ENCODE measurements at places on chromosomes 6 and 20.
A peak's percentile ranks its signal among the peaks of the same experiment; 100 is the strongest.

GRCh38 chr20:19747903-19748302, 10.2 kb upstream of the RIN2 start:
- no peak for DNase-seq

- no peak for DNase-seq
Measured at GRCh38 chr20:17012546-17013226, 214.2 kb upstream of the PCSK2 start.

GRCh38 chr20:38804682-38805501, 605 bp upstream of the PPP1R16B start:
- DNase-seq = no peak

- no peak for DNase-seq
Measured at GRCh38 chr6:50451826-50452400, 261.4 kb upstream of the TFAP2D start.

- DNase-seq = no peak
Measured at GRCh38 chr20:23541330-23541729, 27.0 kb downstream of the CST9L start.

- peak; percentile 41 for DNase-seq
Measured at GRCh38 chr6:31896856-31897611, 464 bp downstream of the EHMT2 start.

- DNase-seq = no peak
Measured at GRCh38 chr6:45801471-45802289, 214.0 kb downstream of the CLIC5 start.

Measured in erythroblast (primary cell).